Activated T-cell treated with anti-CD3 and anti-CD28 coated beads, Interleukin-2, amount 50 U/mL, for 72 hours (primary cell): ENCODE measurements at places on chromosomes 6 and 20.
A peak's percentile ranks its signal among the peaks of the same experiment; 100 is the strongest.

GRCh38 chr20:21515300-21516179 lies 1.7 kb upstream of the NKX2-2 start:
- peaks cover 48% of the 10 kb centered on the region for H3K4me1 ChIP-seq
- H3K36me3 ChIP-seq: no peaks in the 10 kb centered on the region
- H3K27ac ChIP-seq: peak overlapping the region; percentile 58
- H3K4me3 ChIP-seq: peak overlapping the region; percentile 31

DNA sequence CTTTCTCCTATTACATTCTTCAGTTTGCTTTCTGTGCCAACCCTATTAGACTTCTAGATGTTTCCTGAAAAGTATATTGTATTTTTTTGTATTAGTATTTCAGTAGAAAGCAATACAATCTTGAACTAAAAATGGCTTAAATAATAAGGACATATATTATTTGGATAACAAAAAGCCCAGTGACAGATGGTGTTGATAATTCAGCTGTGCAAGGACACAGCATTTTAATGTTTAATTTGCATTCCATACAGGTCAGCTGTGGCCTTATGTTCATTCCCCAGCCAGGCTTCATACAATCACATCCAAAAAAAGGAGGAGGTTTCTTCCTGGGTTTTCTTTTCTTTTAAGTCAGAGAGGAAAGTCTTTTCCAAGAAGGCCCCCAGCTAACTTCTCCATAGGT lies 236.9 kb downstream of the CD109 start:
- H3K27me3 ChIP-seq: no peaks in the 10 kb centered on the region
- no peak overlapping the region for H3K27ac ChIP-seq
- H3K4me1 ChIP-seq: no peaks in the 10 kb centered on the region
- H3K36me3 ChIP-seq: no peaks in the 10 kb centered on the region
- no peak for DNase-seq
- H3K4me3 ChIP-seq: no peak overlapping the region

- H3K4me3 ChIP-seq: peak within 1 kb of the TSS; percentile 89
- peaks cover 4% of the 10 kb centered on the region for H3K36me3 ChIP-seq
- peaks cover 30% of the 10 kb centered on the region for H3K27me3 ChIP-seq
- H3K27ac ChIP-seq: peak within 1 kb of the TSS; percentile 35
- peaks cover 21% of the 10 kb centered on the region for H3K4me1 ChIP-seq
These were observed at the start of gene SOBP for GRCh38 chr6:107489636-107490565. SOBP (plus strand) TSS chr6:107490117; CDS start chr6:107490617, 500 bp downstream.

DNA sequence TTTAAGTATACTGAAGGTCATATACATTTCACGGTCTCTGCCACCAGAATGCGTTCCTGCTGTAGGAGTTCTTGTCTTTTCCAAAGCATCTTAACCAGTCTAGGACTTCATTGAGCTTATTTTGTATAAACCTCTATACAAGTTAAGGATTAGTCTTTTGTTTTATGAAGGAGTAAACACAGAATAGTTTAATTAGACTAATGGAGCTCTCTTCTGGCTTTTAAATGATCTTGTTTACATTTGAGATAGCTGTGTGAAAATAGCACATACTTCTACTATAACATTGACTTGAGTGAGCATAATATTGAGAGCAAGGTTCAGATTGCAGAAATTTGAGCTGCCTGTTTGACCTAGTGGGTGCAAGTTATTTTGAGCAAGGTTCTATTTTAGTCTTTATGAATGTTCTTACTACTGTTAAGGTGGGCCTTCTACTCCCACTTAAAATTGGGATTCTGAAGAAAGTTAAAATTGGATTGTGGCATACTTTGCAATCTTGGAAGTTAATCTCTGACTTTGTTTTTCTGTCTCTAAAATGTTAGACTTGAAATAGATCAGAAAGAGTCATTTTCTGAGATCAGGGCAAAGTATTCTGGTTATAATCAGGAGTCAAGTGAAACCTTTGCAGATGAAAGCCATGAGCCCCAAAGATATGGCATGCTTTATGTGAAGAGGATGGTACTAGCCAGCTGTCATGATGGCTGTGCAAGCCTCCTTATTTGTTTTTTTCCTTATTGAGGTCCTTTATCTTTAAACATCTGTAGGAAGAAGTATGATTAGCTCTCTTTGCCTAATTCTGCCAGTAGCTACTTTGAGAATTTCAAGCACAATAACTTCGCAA lies 41.8 kb downstream of the RPRD1B start:
- no peak for DNase-seq
- no peaks in the 10 kb centered on the region for H3K27me3 ChIP-seq
- H3K36me3 ChIP-seq: peaks cover 35% of the 10 kb centered on the region
- no peak overlapping the region for H3K4me3 ChIP-seq

DNA sequence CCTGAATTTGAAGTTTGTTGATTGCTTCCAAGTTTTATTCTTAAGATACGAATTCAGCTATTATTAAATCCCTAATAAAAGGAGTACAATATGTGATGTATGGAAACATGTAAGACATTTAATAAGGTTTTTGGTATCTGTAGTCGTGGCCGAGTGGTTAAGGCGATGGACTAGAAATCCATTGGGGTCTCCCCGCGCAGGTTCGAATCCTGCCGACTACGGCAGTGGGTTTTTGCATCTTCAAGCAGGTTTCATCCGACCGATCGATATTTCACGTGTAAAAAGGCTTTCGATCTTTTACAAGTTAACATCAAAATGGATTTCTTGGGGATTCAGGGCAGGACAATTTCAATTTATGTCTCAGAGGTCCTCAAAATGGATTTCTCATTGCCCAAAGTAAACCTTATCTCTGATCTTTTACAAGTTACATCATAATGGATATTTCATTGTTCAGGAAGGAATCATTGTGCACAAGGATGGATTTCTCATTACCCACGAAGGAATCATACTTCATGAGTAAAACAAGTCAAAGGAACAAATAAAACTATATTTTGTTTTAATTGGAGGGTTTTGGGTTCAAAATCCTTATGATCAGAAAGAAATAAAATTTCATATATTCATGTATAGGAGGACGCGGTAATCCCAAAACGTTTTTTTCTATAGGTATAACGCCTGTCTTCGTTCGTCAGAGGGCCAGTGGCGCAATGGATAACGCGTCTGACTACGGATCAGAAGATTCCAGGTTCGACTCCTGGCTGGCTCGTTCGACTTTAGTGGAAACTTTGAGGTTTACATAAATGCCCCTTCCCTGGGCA lies 37.3 kb upstream of the BTN3A2 start:
- peak; percentile 68 for DNase-seq
- H3K36me3 ChIP-seq: peaks cover 6% of the 10 kb centered on the region
- peak overlapping the region; percentile 99 for H3K27ac ChIP-seq
- H3K4me3 ChIP-seq: peak overlapping the region; percentile 86
- peaks cover 12% of the 10 kb centered on the region for H3K27me3 ChIP-seq

GRCh38 chr6:166435574-166435973 lies 52.8 kb upstream of the MPC1 start:
- no peak for DNase-seq
- no peak overlapping the region for H3K4me3 ChIP-seq
- no peak overlapping the region for H3K27ac ChIP-seq
- no peaks in the 10 kb centered on the region for H3K27me3 ChIP-seq
- H3K4me1 ChIP-seq: peaks cover 18% of the 10 kb centered on the region

DNA sequence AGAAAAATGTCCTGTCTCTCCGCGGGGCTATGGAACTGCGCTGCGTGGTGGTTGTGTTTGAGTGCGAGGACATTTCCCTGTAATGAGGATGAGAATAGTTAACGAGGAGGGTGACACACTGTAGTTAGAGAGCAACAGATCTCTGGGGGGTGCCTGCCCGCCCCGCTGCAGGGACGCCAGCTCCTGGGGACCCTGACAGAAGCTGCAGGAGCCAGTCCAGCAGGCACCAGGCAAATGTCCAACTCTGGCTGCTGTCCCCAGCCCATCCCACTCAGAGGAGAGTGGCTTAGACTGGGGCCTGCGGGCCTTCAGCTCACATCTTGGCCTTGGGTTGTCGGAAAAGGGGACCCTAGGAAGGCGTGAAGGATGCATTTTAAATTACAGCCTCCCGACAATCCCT lies 92.9 kb upstream of the FOXP4 start:
- no peak overlapping the region for H3K27ac ChIP-seq
- no peaks in the 10 kb centered on the region for H3K36me3 ChIP-seq
- peaks cover 3% of the 10 kb centered on the region for H3K27me3 ChIP-seq
- DNase-seq: no peak

DNA sequence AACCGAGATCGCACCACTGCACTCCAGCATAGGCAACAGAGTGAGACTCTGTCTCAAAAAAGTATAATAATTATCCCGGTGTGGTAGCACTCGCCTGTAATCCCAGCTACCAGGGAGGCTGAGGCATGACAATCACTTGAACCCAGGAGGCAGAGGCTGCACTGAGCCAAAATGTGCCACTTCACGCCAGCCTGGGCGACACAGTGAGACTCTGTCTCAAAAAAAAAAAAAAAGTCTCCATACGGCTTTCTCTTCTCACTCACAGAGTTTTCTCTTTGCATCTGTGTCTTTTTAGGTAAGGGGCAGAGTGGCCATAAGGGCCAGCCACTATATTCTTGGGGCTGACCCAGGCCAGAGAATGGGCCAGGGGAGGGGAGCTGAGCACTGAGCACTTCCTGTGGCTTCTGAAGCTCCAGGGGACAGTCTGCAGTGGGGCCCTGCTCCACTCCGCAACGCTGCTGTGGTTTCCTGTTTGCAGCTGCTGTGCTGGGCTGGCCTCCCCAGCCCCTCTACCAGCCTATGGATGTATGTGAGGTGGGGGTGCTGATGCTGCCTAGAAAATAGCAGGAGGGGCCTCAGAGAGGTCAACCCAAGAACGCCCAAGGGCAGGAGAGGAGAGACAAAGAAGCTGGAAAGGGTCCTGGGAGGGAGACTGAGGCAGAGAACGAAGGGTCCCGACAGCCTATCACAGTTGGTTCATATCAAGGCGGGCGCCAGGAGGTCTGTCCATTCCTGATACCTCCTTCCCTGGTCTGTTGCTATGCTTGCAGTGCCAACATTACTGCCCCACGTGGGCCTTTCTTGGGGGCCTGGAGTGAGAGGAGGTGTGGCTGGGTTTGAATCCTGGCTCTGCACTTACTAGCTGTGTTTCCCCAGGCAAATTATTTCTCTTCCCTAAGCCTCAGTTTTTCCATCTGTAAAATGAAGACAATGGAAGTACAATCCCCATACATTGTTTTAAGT lies 16.0 kb downstream of the SLA2 start:
- H3K36me3 ChIP-seq: peaks cover 21% of the 10 kb centered on the region
- peak overlapping the region; percentile 85 for H3K4me3 ChIP-seq
- H3K27ac ChIP-seq: peak overlapping the region; percentile 97
- H3K4me1 ChIP-seq: peaks cover 42% of the 10 kb centered on the region
- DNase-seq: peak; percentile 67

DNA sequence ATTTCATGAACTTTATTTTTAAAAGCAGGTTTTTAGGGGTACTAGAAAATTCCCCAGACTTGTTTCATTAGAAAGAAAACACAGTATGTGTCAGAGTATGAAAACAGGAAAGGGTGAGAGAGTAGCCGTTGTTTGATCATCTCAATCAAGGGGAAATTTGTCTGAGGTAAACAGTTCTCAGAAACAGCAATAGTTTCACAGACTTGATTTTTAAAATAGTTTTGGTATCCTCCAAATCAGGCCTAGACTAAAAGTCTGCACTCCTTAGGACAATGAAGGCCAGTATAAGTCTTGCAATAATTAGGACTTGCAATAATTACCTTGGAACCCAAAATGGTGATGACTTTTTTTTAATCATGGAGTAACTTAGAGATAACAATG lies 176.6 kb upstream of the TAB2 start:
- peak overlapping the region; percentile 78 for H3K4me3 ChIP-seq
- H3K27ac ChIP-seq: peak overlapping the region; percentile 100
- peaks cover 33% of the 10 kb centered on the region for H3K36me3 ChIP-seq
- peaks cover 57% of the 10 kb centered on the region for H3K4me1 ChIP-seq

DNA sequence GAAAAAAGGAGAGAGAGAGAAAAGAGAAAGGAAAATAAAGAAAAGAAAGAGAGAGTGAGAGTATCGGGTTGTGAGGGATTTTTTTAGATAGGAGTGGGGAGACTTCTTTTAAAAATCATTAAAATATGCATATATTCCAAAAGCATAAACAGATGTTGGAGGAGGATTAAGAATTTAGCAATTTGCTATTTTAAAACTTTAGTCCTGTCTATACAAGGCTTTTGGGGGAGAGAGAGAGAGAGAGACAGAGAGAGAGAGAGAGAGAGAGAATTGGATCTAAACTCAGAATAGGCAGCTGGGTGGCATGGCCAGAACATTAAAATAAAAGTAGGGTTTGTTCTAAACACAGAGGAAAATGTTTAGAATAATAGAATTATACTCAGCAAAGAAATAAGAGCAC lies 72.1 kb downstream of the SOD2 start:
- H3K4me3 ChIP-seq: no peak overlapping the region
- H3K27me3 ChIP-seq: no peaks in the 10 kb centered on the region
- no peak for DNase-seq
- H3K4me1 ChIP-seq: no peaks in the 10 kb centered on the region

DNA sequence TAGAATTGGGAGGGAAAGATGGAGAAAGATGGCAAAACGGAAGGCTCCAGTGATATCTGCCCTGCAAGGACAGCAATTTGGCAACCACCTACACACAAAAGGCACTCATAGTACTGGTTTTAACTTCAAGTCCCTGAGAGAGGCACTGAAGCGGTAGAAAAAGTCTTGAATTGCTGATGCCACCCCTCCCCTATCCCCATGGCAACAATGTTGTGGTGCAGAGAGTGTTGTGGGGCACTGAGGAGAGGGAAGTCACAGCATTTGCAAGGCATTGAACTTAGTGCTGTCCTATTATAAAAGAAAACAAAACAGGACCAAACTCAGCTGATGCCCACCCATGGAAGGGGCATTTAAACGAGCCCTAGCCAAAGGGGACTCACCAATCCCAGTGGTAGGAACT lies 343.7 kb downstream of the HAO1 start:
- no peaks in the 10 kb centered on the region for H3K27me3 ChIP-seq
- no peaks in the 10 kb centered on the region for H3K36me3 ChIP-seq

DNA sequence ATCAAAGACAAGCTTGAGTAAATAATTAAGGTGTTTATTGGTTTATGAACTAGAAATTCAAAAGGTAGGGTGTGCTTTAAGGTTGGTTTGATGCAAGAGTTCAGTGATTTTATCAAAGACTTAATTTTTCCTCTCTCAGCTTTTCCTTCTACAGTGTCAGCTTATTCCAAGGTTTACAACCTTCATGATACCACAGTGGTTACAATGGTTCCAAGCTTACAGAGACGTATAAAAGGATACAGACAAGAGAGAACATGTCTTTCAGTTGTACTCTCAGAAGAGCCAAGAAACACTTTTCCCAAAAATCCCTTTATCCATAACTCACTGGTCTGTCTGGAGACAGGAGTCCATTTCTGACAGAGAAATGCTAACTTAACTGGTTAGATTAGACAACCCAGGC lies 93.5 kb upstream of the LOC128125822 start:
- DNase-seq: no peak
- no peaks in the 10 kb centered on the region for H3K36me3 ChIP-seq
- no peaks in the 10 kb centered on the region for H3K4me1 ChIP-seq
- no peak overlapping the region for H3K27ac ChIP-seq

GRCh38 chr6:50654155-50654554 lies 59.2 kb upstream of the TFAP2D start:
- no peak for DNase-seq
- no peaks in the 10 kb centered on the region for H3K36me3 ChIP-seq
- no peak overlapping the region for H3K4me3 ChIP-seq
- no peaks in the 10 kb centered on the region for H3K27me3 ChIP-seq

- H3K27me3 ChIP-seq: no peaks in the 10 kb centered on the region
- H3K4me1 ChIP-seq: no peaks in the 10 kb centered on the region
- peak; percentile 69 for DNase-seq
- no peaks in the 10 kb centered on the region for H3K36me3 ChIP-seq
- H3K27ac ChIP-seq: no peak overlapping the region
These were observed 392.7 kb upstream of the MAN1A1 start for GRCh38 chr6:119742188-119742803.
